Renal cortex interstitium (tissue), 15 donors: ENCODE measurements at places on chromosomes 2 and 18. TPM values are rescaled to one million over a fixed set of nuclear protein-coding genes. Genes with fewer than 3 reads are reported as not detected.

IKZF2 gene
- polyA plus RNA-seq = 6.5 TPM

GAREM1 gene
- 34.2 TPM for polyA plus RNA-seq

STPG4 gene
- polyA plus RNA-seq = 0.37 TPM

MBD5 gene
- polyA plus RNA-seq = 42.7 TPM

LOXHD1 gene
- 0.53 TPM for polyA plus RNA-seq

CNGA3 gene
- polyA plus RNA-seq = not detected

DNA sequence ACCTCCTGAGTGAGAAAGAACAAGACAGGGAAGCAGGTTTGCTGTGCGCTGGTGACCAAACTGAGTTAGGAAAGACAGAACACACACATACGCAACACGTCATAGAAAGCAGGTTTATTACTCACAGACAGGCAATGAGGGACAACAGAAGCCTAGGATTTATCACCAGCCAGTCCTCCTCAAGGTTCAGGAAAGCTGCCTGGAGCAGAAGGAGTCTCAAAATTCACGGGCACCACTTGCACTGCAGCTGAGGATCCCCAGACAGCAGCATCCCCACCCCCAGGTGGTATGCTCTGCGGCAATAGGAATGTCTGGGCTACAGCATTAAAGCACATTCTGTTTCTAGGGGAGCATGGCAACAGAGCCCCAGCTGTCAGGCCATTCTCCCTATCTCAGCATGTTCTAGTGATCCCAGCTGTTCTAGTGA, 284.4 kb upstream of the RGPD4 start:
- DNase-seq = no peak

GRCh38 chr2:233538741-233539140, 27.8 kb downstream of the USP40 start:
- DNase-seq = no peak

DNA sequence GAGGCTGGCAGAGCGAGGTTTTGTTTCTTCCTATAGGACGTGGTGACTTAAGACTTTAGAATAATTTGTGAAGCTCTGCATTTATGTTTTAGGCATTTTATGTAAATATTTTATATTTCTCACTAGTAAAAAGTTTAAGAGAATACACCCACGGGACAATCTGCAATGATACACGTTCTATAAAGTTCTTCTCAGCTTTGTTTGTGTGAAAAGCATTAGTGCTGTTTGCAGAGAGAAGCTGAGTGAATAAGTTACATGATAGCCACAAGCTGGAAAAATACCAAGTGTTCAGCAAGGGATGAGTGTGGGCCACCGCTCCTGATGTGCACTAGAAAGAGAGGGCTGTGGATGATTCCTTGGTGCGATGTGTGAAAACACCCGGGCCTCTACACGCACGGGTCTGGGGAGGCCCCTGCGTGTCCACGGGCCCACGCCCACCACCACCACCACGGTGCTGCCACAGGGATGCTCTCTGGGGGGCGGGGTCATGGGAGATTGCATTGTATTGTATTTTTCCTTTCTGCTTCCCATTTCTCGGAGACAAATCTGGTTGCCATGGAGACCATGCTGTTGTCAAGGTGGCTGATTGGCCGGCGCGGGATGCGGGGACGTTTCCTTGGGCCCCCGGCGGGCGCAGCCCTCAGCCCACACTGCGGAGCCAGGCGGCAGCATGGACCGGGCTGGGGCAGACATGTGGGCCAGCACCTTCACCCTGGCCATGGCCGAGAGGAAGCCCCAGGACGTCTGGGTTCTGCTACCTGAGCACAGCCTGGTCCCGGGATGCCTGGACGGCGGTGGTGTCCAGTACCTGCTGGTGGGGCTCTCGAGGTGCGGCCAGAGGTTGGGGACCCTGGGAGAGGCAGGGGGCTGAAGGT, at the start of gene RTP5:
Gene RTP5, plus strand, starts transcription at position 643 of the 875 bp plus-strand sequence. Its CDS starts 28 bp downstream, at position 671.
- DNase-seq = no peak

DNA sequence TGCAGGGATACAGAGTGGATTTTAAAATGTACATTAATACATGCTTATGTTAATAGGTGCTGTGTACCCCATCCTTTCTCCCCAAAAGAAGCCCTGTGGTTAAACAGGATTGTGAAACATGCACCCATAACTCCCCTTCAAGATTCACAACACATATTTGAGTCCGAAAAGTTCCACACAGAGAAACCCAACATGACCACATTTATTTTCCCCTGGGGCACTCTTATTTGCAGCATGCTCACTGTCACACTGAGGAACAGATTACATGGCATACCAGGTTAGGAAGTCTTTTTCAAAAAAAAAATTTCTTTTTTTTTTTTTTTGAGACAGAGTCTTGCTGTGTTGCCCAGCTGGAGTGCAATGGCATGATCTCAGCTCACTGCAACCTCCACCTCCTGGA, 67.7 kb upstream of the COL5A2 start:
- DNase-seq = no peak

GRCh38 chr2:162458240-162458639, 114.3 kb downstream of the GCA start:
- no peak for DNase-seq

DNA sequence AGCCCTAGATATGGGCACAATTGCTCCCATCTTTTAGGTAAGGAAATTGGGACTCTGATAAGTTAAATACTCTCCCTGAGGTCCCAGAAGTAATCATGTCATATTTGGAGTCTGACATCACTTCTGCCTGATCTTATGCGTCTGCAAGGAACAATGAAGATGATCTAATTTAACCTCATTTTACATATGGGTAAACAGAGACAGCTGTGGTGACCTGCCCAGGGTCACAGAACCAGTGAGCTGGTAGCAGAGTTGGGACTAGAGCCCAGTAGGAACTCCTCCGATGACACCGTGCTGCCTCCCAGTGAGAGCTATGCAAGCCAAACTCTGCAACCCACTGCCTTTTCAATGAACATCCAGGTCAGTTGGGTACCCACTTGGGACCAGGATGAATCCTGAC, 17.8 kb downstream of the CTAGE1 start:
- no peak for DNase-seq

- no peak for DNase-seq
Measured at GRCh38 chr2:210795506-210795905, 239.1 kb downstream of the CPS1 start.

- no peak for DNase-seq
Measured at GRCh38 chr2:172791953-172792352, 56.3 kb downstream of the RAPGEF4 start.

DNA sequence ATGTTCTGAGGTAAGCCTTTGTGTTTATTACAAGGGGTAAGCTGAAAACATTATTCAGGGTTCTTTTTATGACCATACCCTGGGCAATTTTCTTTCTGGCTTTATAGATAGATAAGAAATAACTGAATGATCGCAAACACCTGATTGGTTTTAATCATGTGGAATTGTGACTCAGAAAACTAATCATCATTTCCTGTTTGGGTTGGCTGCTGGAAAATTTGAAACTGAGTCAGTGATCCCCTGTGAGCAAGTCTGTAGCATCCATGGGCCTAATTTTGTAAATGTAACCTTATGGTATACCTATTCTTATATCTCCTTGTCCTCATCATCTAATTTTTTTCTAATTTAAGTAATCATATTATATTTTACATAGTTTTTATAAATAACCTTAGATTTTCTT, 34.3 kb downstream of the CCDC68 start:
- DNase-seq = no peak

GRCh38 chr2:74824679-74825078, 9.2 kb upstream of the HK2 start:
- no peak for DNase-seq

DNA sequence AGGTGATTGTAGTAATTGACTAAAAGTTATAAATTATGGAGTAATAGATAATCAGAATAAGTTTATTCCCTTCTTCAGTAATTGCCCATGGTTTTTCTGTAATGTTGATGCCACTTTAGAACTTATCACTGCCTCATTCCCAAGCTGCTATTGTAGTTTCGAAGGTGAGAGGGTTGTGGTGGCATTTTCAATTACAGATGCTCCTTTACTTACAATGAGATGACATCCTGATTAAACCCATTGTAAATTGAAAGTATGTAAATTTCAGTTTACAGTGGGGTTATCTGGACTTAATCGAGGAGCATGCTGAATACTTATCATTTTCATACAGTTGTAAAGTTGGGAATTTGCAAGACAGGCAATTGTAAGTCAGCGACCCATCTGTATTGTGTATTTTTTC, 2.9 kb downstream of the NDUFV2 start:
- no peak for DNase-seq

DNA sequence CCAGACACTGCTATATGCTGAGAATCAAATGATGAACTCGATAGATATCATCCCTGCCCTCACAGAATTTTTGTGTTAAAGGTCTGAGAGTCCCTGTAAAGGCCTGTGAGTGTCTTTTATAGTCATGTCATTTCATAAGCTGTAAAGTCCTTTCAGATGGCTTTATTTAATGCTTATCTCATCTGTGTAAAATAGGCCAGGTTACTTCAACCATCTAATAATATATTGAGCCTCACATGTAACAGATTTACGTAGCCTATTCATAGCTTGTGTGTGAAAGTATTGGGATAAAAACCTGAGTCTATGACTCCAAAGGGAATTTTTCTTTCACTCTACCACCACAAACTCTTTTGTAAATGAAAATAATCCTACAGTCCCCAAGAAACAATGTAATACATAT, 672.0 kb upstream of the SYT4 start:
- no peak for DNase-seq

DNA sequence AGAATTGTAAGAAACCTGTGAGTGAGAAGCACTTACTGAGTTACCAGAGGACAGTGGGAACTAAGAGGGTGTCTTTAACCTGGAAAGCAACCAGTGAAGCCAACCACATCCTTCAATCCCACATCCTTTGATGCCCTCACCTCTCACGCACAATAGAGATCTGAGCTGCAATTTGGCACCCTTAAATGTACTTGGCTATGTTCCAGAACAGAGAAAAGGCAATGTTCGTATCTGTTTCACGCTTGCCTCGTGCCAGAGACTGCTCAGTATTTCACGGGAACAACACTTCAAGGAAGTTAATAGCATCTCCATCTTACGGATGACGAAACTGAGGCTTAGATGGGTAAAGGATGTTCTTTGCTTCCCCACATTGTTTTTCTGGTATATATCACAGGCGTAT, 167.4 kb downstream of the DPP10 start:
- DNase-seq = no peak

GRCh38 chr2:152573168-152573567, 144.1 kb downstream of the PRPF40A start:
- no peak for DNase-seq

- DNase-seq = no peak
Measured at GRCh38 chr2:220708366-220708765, 863.7 kb downstream of the EPHA4 start.

DNA sequence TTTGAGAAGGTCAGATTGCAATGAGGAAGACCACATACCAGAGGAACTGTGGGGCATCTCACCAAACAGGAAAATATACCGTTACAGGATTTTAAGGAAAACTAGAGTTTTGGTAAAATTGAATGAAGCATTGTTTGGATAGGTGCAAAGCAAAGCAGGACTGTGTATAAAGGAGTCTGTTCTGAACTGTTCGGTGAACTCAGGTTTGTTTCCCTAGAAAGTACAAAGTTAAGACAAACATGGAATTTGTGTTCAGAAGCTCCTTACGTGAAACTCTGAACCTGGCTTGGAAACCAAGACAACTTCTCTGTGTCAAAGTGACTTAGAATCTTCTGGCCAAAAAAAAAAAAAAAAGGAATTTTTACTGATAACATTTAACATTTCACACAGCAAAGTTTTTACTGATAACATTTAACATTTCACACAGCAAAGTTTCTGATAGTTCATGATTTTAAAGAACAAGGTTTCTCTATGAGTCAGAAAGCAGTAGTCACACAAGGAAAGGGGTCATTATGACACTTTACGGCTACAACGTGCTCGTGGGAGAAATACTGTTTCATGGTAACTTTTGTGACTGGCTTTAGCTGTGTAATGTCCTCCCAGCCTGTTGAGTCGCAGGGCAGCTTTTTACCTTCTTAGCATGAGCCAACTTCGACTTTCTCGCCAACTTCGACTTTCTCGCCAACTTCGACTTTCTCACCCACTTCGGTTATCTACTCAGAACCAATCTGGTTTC, 21.2 kb upstream of the TET3 start:
- no peak for DNase-seq

- no peak for DNase-seq
Measured at GRCh38 chr2:20351555-20352229, 1.0 kb upstream of the PUM2 start.

GRCh38 chr18:31659576-31660177, 24.7 kb downstream of the B4GALT6 start:
- no peak for DNase-seq

DNA sequence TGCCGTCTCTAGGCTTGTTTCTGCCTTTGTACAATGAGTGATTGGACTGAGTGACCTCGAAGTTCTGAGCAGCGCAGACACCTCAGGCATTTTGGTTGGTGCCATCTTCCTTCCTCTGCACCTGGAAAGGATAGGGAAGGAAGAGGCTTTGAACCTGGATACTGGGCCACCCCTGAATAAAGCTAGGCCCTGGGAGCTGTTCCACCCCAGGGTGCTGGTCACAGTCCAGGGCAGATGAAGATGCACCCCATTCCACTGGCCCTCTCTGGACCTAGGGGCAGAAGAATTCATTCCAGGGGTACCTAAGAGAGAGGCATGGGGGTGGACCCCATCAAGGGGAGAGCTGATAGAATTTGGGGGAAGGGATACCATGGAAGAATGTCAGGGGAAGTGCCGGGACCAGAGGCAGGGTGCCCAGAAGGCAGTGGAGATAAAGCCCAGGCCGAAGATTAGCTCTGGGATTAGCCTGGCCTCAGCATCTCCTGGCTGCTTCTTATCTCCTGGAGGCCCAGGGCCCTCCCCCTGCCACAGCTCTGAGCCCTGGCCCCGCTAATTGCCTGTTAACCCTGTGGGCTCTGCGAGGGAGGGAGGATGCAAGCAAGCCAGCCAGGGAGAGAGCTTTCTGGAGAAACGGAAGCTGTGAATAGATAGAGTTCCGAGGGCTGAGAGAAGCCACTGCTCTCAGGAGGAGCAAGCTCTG, 11.4 kb downstream of the ASIC4 start:
- DNase-seq = no peak

DNA sequence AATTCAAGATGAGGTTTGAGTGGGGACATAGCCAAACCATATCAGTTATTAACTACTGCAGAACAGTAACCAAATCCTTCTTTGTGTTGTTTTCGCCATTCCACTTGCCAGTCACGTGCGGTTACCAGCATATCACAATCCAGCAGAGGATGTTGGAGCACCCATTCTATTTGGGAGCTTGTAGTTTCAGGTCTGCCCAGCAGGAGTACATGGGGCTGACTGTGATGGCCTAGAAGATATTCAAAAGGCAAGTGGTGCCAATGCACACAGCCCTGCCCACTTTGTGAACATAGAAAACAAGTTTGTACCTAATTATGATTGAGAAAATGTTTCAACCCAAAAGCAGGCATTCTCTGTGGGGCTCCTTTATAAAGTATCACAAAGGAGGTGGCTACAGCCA, 57.0 kb downstream of the ZNF519 start:
- DNase-seq = no peak

- no peak for DNase-seq
Measured at GRCh38 chr18:63887424-63887823, at the start of gene SERPINB2. SERPINB2 (plus strand) TSS chr18:63887705; CDS start chr18:63891445, 3,740 bp downstream.
